Kidney epithelial cell (primary cell): ENCODE measurements at places on chromosomes 7 and 10. TPM values are rescaled to one million over a fixed set of nuclear protein-coding genes. Genes with fewer than 3 reads are reported as not detected.

Gene SCIN
- total RNA-seq: 8.6 and 14.7 TPM in 2 replicates

DNA sequence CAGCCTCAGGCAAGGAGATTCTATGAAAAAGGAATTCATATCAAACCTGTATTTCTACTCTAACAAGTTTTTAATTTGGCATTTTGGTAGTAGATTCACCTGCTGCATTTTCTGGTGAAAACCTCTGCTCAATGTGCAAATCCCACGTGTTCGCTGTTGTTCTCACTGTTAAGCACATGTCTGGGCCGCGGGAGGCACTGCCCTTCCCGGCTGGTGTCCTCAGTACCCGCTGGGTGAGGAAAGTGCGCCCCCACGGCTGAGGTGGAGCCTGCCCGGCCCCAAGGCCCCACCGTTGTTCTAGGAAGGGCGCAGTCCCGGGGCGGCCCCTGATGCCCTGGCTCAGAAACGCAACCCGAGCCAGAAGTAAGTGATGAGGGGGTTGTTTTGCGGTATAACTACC lies 193.4 kb upstream of the VWC2 start:
- no peak for DNase-seq

- no peak for DNase-seq
These were observed 110.2 kb downstream of the TMEM26 start for GRCh38 chr10:61342858-61343572.

GRCh38 chr7:146455091-146455655 lies 338.6 kb downstream of the CNTNAP2 start:
- no peak for DNase-seq

DNA sequence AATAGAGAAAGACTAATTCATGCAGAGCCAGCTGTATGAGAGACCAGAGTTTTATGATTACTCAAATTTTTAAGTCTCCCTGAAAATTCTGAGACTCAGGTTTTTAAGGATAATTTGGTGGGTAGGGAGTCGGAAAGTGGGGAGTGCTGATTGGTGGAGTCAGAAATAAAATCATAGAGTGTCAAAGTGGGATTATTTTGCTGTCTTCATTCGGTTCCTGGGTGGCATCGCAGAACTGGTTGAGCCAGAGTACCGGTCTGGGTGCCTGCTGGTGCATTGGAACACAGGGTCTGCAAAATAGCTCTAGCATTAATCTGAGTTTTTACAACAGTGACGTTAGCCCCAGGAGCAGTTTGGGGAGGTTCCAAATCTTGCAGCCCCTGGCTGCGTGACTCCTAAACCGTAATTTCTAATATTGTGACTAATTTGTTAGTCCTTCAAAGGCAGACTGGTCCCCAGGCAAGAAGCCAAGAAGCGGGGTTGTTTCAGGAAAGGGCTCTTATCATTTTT lies 32.4 kb downstream of the GPRIN2 start:
- no peak for DNase-seq
